ENCODE measurements at places on chromosomes 1 and 21. TPM values are rescaled to one million over a fixed set of nuclear protein-coding genes. Genes with fewer than 3 reads are reported as not detected.

TSPAN2 gene
- total RNA-seq, result 9.9 TPM

MTARC1 gene
- 22.6 TPM for total RNA-seq

FAM72C gene
- not detected for total RNA-seq

PLD5 gene
- total RNA-seq, result 0.31 TPM

RAB42 gene
- total RNA-seq, result 1.2 TPM

DNA sequence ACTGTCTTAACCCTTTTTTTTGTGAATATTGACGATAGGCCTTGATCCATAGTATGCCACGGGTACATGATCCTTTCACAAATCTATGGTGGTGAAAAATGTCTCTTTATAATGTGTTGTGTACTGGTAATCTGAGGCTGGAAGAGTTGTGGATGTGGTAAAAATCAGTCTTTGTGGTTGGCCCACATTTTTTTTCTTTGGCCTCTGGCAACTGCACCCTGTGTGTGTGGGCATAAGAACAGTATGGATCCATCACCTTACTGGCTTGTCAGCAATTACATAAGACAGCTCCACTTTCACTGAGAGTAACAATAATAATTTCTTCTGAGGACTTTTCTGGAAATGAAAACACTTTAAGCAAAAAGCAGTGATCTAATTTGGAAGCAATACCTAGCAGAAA is 101.6 kb downstream of the GABPA start:
- H3K36me3 ChIP-seq, result no peaks in the 10 kb centered on the region
- H3K27me3 ChIP-seq, result no peaks in the 10 kb centered on the region
- H3K4me3 ChIP-seq, result no peak overlapping the region
- no peaks in the 10 kb centered on the region for H3K4me1 ChIP-seq
- H3K27ac ChIP-seq, result no peak overlapping the region
- no peak for DNase-seq

DNA sequence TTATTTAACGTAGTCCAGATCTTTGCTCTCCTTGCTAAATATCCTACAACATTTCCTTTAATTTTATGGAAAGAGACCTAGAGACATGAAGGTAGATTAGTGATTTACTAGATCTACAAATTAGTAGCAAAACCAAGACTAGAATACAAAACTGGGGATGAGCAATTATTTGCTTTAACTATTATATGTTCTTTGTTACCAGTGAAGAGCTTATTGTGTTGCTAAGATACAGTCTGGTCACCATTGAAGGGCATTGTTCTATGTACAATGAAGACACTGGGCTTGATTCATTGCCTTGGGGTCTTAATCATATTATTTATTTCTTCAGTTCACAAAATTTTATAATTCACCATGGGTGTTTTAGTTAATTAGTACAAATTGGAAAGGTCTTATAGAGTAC is 88.3 kb downstream of the S1PR1 start:
- H3K27me3 ChIP-seq, result no peaks in the 10 kb centered on the region
- no peaks in the 10 kb centered on the region for H3K4me1 ChIP-seq
- H3K4me3 ChIP-seq, result no peak overlapping the region
- H3K27ac ChIP-seq, result no peak overlapping the region
- no peak for DNase-seq

- no peak overlapping the region for H3K4me3 ChIP-seq
- DNase-seq, result no peak
- H3K27me3 ChIP-seq, result no peaks in the 10 kb centered on the region
- H3K27ac ChIP-seq, result no peak overlapping the region
- no peaks in the 10 kb centered on the region for H3K36me3 ChIP-seq
These were observed 75.0 kb upstream of the C8B start for GRCh38 chr1:57040811-57041210.

DNA sequence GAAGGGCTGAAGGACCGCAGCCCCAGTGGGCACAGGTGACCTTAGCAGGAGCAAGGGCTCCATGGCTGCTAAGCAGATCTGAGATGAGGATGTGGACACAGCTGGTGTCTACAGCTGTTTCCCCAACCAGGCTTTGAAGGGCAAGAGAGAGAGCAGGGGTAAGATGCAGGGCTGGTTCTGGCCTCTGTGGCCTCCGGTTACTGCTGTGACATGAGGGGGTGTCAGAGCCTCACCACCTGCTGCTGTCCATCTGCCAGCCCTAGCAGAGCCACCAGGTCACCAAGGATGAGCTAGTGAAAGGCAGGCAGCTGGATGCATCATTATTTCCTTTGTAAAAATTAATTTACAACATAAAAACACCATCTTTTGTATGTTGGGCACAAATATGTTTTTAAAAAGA is 33.4 kb downstream of the OBSCN start:
- H3K4me1 ChIP-seq, result no peaks in the 10 kb centered on the region
- H3K27me3 ChIP-seq, result no peaks in the 10 kb centered on the region
- DNase-seq, result no peak
- no peak overlapping the region for H3K27ac ChIP-seq
- H3K4me3 ChIP-seq, result no peak overlapping the region
- H3K36me3 ChIP-seq, result peaks cover 68% of the 10 kb centered on the region

DNA sequence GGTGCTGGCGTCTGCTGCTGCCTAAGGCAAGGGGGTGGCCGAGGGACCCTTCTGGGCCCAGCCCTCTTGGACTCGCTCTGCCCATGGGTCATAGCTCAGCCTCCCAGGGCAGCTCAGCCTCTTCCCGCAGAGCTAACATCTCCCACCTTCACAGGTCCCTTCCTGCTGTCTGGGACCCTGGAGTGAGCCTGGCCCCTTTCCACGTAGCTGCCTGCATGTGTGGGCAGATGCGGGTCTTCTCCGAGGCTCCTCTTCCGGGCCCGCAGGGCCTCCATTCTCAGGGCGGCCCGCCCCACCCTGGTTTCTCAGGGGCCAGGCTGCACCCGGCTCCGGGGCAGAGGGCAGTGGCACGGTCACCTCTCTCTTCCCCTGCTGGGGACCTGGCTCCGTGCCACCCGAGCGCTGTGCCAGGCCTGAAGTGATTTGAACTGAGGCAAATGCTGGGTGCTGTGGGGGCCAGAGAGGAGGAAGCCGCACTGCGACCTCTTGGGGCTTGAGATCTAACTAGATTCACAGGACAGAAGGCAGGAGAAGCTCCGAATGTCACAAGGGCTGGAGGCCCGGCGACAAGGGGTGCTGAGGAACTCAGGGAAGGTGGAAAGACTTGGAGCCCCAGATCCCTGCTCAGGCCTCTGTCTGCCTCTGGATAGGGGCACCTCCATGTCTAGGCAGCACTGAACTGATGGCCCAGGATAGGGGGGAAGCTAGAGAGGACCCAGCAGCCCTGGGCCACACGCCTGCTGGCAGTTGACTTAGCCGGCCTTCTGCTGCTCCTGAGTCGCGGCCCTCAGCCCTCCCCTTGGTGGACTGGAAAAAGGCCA is 40.7 kb downstream of the COQ8A start:
- H3K4me3 ChIP-seq, result no peak overlapping the region
- peaks cover 40% of the 10 kb centered on the region for H3K36me3 ChIP-seq

- no peak for DNase-seq
- no peak overlapping the region for H3K27ac ChIP-seq
- no peaks in the 10 kb centered on the region for H3K36me3 ChIP-seq
- no peak overlapping the region for H3K4me3 ChIP-seq
These were observed 5.5 kb upstream of the CD1A start for GRCh38 chr1:158248771-158249170.

GRCh38 chr1:174788981-174789380 is 210.8 kb upstream of the CACYBP start:
- no peaks in the 10 kb centered on the region for H3K36me3 ChIP-seq
- H3K27ac ChIP-seq, result no peak overlapping the region
- H3K27me3 ChIP-seq, result no peaks in the 10 kb centered on the region
- H3K4me1 ChIP-seq, result peaks cover 10% of the 10 kb centered on the region
- H3K4me3 ChIP-seq, result no peak overlapping the region

DNA sequence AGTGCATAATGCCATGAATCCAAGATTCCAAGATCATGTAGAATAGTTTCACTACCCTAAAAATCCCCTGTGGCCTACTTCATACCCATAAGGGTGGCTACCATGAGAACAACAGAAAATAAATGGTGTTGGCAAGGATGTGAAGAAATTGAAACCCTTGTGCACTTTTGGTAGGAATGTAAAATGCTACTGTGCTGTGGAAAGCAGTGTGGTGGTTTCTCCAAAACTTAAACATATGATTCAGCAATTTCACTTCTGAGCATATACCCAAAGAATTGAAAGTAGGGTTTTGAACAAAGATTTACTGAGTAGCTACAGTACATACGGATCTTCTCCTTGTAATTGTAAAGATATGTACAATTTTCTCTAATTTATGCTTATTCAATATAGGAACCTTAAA is 16.0 kb downstream of the FNBP1L start:
- H3K4me1 ChIP-seq, result no peaks in the 10 kb centered on the region
- H3K27me3 ChIP-seq, result no peaks in the 10 kb centered on the region
- no peaks in the 10 kb centered on the region for H3K36me3 ChIP-seq
- no peak for DNase-seq

GRCh38 chr1:54798206-54798605 is 2.9 kb downstream of the TTC22 start:
- DNase-seq, result no peak
- peaks cover 35% of the 10 kb centered on the region for H3K27me3 ChIP-seq
- H3K4me1 ChIP-seq, result no peaks in the 10 kb centered on the region
- H3K27ac ChIP-seq, result no peak overlapping the region

- peak overlapping the region; percentile 89 for H3K4me3 ChIP-seq
- DNase-seq, result peak; percentile 33
- H3K4me1 ChIP-seq, result peaks cover 84% of the 10 kb centered on the region
- H3K27me3 ChIP-seq, result peaks cover 57% of the 10 kb centered on the region
- peak overlapping the region; percentile 87 for H3K27ac ChIP-seq
These were observed 1.9 kb downstream of the PRDM16 start for GRCh38 chr1:3070644-3071564.

- H3K4me3 ChIP-seq, result no peak overlapping the region
- peaks cover 75% of the 10 kb centered on the region for H3K36me3 ChIP-seq
- no peak for DNase-seq
- H3K27me3 ChIP-seq, result no peaks in the 10 kb centered on the region
- H3K4me1 ChIP-seq, result no peaks in the 10 kb centered on the region
- H3K27ac ChIP-seq, result no peak overlapping the region
These were observed 49.3 kb downstream of the STX6 start for GRCh38 chr1:180973369-180973768.

DNA sequence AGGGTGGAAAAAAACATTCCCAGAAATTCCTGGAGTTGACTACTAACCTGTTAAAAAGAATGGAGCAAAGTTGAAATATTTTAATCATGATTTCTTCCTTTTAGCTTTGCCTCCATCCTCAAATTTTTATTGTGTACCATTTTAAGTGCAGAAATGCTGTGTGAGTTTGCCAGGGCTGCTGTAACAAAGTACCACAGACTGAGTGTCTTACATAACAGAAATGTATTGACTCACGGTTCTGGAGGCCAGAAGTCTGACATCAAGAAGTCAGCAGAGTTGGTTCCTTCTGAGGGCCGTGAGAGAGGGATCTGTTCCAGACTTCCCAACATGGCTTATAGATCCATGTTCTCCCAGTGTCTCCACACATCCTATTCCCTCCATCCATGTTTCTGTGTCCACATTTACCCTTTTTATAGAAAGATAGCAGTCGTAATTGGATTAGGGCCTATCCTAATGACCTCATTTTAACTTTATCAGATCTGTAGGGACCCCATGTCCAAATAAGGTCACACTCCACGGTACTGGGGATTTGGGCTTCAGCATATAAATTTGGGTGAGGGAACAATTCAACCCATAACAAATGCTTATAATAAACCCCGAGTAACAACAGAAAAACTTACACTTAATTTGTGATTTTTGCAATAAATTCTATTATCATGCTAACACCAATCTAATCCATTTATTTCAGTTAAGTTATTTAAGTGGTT is 12.7 kb downstream of the SNX7 start:
- no peaks in the 10 kb centered on the region for H3K36me3 ChIP-seq
- no peaks in the 10 kb centered on the region for H3K27me3 ChIP-seq
- no peak for DNase-seq
- H3K4me1 ChIP-seq, result peaks cover 4% of the 10 kb centered on the region
- no peak overlapping the region for H3K4me3 ChIP-seq
- no peak overlapping the region for H3K27ac ChIP-seq

- no peak overlapping the region for H3K27ac ChIP-seq
- peaks cover 6% of the 10 kb centered on the region for H3K36me3 ChIP-seq
- H3K4me3 ChIP-seq, result no peak overlapping the region
- no peaks in the 10 kb centered on the region for H3K27me3 ChIP-seq
- peak; percentile 69 for DNase-seq
These were observed 75.3 kb upstream of the ARTN start for GRCh38 chr1:43858324-43858723.

DNA sequence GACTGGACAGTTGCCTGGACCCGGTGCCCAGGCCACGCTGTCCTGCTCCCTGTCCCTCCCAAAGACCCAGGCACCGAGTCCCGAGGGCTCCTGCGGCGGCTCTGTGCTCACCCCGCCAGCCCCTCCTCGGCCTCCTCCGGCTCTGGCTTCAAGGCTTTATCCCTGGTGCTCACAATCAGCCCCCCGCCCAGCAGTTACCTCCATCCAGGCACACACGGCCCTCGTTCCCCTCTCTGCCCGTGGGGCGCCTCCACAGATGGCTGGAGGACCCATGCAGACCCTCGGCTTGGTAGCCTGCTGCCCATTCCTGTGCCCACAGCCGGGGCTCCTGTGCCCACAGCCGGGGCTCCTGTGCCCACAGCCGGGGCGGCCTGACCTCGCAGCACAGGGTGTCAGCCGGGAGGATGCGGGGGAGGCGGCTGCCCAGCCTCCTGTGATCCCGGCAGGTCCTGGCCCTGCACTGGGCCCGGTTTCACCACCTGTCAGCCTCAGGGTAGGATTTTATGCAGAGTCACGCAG is 52.3 kb upstream of the COL18A1 start:
- H3K27me3 ChIP-seq, result no peaks in the 10 kb centered on the region
- H3K4me3 ChIP-seq, result no peak overlapping the region
- no peaks in the 10 kb centered on the region for H3K36me3 ChIP-seq
- no peak overlapping the region for H3K27ac ChIP-seq
- H3K4me1 ChIP-seq, result peaks cover 49% of the 10 kb centered on the region
- DNase-seq, result no peak

DNA sequence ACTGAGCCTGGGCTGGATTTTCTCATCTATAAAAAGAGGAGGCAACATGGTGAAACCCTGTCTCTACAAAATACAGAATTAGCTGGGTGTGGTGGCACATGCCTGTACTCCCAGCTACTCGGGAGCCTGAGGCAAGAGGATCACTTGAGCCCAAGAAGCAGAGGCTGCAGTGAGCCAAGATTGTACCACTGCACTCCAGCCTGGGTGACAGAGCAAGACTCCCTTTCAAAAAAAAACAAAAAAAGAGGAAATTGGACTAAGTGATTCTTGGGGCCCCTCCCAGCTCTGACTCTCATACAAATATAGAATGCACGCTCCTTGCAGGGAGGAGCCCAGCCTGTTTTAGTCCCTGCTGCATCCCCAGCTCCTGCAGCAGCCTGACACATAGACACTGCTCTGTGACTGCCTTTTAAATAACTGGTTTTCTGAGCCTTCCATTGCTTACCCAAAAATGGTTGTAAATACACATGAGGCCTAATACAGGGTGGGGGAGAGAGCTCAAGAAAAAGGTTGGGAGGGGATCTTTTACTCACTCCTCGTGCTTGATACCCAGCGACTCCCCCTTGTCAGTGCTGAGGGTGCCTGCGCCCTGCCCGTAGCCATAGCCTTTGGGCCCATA is 17.2 kb downstream of the CSRP1 start:
- H3K36me3 ChIP-seq, result peaks cover 78% of the 10 kb centered on the region
- no peak for DNase-seq
- H3K4me3 ChIP-seq, result no peak overlapping the region
- peaks cover 17% of the 10 kb centered on the region for H3K4me1 ChIP-seq
- H3K27me3 ChIP-seq, result no peaks in the 10 kb centered on the region
- no peak overlapping the region for H3K27ac ChIP-seq

Data from heart left ventricle (tissue), 16 donors.